Left forelimb (tissue), 1 donor: ENCODE measurements at places on chromosomes 6 and 20.

DNA sequence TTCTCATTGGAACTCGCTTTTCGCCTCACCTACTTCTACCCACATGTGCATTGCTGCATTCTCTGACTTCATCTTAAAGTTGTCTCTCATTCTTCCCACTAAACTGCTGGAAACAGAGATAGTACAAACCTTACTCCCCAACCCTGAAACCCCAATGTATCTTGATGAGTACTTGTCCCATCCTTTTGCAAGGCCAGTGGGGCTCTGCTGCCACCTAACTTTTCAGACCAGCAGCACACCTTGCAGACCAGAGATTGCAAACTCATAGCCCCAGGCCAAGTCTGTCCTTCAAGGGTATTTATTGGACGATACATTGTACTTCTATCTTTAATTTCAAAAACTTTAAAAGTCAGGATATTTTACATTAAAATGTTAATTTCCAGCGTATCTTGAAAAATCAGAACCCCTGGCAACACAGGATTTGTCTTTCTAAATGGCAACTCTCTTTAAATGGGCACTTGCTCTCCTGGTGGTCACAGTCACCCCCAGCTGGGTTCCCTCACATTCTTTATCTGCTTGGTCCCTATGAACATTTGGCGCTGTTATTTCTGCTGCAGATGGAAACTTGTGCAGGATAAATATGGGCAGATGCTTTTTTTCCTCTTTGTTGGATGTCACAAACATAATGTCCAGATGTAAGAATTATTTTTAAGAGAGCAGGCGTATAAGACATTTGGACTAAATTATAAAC lies 83.9 kb downstream of the SOD2 start:
- DNase-seq = no peak

DNA sequence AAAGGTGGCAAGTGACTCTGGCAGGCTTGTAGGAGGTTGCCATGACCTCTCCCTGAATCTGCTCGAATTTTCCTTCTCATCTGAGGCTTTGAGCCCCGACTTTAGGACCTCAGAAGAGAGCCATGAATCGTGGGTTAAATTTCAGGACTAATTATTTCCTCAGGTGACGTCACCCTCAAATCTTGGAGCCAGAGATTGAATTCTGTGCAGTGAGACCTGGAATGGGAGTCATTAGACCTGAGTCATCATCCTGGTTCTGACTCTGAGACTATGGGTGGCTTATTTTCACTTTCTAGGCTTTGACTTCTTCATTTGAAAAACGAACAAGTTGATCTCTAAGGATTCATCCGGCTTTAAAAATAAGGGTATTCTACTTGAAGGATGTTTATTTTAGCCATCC lies 48.5 kb upstream of the PDYN start:
- no peak for DNase-seq

GRCh38 chr6:139187489-139187888 lies 52.6 kb downstream of the HECA start:
- no peak for DNase-seq

DNA sequence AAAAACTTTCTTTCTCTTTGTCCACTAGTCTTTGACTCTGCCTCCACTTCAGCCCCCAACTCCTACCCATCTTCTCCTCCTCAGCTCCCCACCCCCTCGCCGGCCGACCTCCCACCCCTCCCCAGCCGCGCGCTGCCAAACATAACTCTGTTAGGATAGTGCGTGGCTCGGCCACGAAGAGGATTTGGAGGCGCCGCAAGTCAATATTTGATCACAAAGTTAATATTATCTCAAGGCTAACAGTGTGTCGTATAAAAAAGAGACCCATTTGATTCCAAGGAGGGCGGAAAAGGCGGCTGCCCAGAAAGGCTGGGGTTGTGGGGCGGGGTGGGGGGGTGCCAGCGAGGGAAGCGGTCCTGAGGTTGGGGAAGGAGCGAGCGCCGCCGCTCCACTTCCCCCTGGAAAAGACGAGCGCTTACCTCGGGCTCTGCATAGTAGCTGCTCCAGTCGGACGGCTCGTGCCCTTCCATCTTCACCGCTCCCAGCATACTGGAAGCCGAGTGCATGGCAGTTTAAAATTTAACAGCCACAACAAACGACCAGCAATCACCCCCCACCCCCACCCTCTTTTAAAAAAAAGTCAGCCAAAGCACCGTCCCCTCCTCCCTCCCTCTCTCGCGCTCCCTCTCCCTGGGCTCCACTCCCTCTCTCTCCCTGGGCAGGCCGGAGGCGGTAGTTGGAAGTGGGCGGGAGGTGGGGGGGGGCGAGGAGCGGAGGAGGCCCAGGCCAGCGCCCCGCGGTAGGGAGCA lies 425 bp downstream of the FOXA2 start:
- DNase-seq = no peak

DNA sequence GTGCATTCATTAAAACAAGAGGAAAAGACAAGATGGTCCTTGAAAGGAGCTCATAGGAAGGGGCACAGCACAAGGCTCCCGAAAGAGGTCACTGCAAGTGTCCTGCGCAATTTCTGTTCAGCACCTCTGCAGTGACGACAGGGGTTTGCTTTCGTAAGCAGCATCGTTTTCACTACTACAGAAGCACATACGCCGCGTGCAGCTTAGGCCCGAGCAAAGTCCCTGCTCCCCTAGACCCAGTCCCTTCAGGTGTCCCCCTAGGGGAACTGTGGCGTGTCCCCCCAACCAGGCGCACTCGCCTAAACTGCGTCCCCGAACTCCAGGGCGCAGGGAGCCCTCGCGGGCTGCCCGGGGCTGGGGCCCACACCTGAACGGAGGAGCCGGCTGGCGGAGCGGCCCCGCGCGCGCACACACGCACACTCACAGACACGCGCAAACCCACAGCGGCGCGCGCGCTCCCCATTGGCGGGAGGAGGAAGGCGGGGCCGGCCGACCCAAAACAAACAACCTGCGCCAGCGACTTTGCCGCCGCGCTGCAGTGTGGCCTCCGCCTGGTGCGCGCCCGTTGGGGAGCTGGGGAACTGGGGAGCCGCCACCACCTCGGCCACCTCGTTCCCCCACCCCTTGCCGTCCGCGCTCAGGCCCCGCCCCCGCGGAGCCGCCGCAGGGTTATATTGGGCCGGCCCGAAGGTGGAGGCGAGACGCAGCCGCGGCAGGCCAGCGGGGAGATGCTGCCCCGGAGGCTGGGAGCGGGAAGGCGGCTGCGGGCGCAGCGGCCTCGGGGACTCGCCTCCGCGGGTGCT lies at the start of gene FOXQ1:
FOXQ1 (plus strand) TSS at position 699 of the 803 bp plus-strand sequence. CDS start 607 bp downstream, outside the sequence.
- DNase-seq = peak; percentile 60

GRCh38 chr6:140485740-140486449 lies 1111.4 kb upstream of the CITED2 start:
- no peak for DNase-seq

- DNase-seq = no peak
Observed at GRCh38 chr6:41147917-41148316, 6.2 kb downstream of the TREML1 start.

DNA sequence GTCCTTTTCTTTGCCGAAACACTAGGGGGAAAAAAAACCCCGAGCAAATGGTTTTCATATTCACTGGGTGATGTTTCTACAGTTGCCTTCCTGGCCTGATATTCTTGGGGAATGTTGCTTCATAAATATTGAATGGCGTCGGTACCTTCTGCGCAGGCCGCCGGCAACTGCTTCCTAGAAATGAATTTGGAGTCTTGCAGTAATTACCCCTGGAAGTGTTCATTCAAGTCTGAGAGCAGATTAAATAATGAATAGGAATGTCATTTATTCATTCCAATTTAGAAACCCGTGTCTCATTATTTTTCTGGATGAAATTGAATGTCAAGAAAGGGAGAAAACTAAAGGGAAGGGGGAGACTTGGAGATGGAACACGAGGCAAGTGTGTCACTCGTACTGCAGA lies 179.4 kb upstream of the KCNG1 start:
- DNase-seq = no peak

GRCh38 chr6:11712760-11713159 lies 65.8 kb downstream of the ADTRP start:
- DNase-seq = no peak

DNA sequence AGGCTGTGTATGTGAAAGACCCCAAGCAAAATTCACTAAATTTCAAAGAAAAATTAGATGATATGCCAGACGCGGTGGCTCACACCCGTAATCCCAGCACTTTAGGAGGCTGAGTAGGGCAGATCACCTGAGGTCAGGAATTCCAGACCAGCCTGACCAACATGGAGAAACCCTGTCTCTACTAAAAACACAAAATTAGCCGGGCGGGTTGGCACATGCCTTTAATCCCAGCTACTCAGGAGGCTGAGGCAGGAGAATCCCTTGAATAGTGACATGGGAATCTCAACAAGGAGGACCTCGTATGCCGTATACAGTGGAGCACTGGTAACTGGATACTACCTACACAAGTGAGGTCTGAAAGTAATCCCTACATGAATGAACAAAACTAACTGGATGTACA lies 92.7 kb upstream of the JARID2 start:
- no peak for DNase-seq

DNA sequence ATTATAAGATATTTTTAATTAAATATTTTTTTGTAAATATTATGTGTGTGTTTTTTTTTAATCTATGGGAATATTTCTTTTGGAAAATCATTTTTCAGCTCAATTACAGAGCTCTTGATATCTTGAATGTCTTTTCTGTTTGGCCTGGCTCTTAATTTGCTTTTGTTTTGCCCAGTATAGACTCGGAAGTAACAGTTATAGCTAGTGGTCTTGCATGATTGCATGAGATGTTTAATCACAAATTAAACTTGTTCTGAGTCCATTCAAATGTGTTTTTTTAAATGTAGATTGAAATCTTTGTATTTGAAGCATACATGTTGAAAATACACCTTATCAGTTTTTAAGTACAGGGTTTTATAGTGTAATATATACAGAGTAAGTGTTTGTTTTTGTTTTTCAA lies 2.6 kb downstream of the ID4 start:
- DNase-seq = no peak

GRCh38 chr6:164045082-164045481 lies 630.6 kb downstream of the QKI start:
- DNase-seq = no peak

DNA sequence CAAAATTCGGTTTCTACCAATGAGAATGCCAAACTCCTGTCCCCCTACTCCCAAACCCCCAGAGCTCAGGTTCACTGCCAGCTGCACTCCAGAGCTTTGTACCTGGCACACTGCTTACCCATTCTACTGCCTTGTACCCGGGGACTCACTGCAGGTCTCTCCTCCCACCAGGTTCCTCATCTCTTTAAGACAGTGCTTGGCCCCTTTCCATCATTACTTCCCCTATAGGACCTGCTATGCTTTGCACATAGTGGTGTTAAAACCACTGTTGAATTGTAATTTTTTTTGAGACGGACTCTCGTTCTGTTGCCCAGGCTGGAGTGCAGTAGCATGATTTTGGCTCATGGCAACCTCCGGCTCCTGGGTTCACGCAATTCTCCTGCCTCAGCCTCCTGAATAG lies 25.9 kb downstream of the LYRM4 start:
- no peak for DNase-seq

GRCh38 chr20:47576516-47577033 lies 74.9 kb downstream of the NCOA3 start:
- DNase-seq = peak; percentile 72

GRCh38 chr6:36825994-36826393 lies 13.2 kb downstream of the CPNE5 start:
- no peak for DNase-seq

DNA sequence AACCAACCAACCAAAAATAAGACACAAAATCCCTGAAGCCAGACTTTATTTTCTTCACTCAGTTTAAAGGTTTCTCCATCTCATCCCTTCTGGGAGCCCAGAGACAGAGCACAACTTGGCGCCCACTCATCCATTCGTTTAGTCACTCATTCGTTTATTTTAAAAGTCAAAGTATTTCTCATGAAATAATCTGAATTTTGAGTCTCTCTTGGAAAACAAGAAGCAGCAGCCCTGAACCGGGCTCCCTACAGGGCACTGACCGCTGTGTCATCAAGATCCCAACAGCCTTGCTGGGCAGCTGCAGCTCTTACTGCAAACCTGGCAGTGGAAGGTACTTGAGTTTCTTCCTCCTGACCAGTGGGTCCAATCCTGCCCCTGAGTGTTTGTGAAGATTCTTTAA lies 171.6 kb downstream of the THBS2 start:
- peak; percentile 44 for DNase-seq

GRCh38 chr6:159716247-159717096 lies 10.8 kb upstream of the WTAP start:
- no peak for DNase-seq

DNA sequence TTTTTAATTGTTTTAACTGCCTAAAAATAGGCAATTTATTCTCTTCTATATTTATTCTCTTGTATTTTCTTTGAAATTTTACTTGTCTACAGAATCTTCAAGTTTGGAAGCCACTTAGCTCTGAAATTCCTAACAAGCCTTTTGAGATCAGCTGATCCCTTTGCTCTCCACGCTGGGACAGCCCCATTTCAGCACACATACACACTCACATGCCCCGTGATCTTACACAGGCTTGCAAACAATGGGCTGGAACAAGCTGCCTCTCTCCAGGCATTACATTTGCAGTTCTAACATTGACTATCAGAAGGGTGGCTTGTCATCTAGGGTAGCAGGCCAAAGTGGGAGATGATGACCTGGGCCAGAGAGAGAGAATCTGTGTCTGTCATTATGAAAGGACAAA lies 62.1 kb upstream of the RAB32 start:
- no peak for DNase-seq

- DNase-seq = no peak
Observed at GRCh38 chr6:136244061-136244616, 6.0 kb downstream of the MTFR2 start.

GRCh38 chr20:50496773-50497385 lies 13.3 kb upstream of the PTPN1 start:
- no peak for DNase-seq

DNA sequence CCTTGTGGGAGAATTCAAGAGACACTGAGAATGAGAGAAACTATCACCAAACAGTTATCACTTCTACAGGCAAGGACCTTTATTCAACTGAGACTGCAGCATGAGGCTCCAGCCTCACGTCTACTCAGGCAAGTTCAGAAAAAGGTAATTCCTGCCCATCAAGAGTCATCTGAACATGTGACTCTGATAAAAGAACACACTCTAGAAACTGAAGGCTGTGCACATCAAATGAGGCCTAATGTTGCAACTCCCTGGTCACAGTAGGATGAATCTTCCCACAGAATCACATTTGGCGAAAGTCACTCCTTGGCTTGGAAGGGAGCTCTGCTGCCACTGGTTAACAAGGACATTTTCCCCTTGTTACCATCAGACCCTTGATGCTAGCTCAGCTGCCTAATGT lies 71.2 kb upstream of the EMILIN3 start:
- no peak for DNase-seq

DNA sequence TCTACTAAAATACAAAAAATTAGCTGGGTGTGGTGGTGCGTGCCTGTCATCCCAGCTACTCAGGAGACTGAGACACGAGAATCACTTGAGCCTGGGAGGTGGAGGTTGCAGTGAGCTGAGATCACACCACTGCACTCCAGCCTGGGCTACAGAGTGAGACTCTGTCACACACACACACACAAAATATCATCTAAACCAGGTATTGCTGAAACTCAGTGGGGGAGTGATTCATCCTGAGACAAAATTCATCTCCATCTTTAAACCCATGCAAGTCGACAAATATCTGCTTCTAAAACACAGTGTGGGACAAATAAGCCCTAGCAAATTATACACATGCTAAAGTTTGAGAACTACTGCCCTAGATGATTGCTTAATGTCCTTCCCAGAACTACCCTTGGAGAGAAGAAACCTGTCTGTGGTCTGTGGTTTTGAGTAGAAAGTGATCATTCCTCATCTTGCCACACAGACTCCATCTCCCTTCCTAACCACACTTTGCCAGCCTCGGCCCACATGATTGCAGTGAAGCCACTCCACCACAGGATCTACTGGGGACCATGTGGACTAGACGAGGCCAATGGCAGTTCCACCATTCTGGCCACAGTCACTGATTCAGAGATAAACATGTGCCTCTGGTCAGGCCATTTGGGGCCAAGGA lies 130.3 kb downstream of the OPRM1 start:
- no peak for DNase-seq

GRCh38 chr20:23086056-23086566 lies at the start of gene CD93:
CD93 (minus strand) TSS chr20:23086324; CDS start chr20:23086192, 132 bp downstream.
- DNase-seq = peak; percentile 69
